Activated T-helper 1 cell treated with anti-CD3 and anti-CD28 coated beads, Interleukin-12 subunit alpha, Interleukin-12 subunit beta, Interleukin-2, Interleukin-4 antibody, amounts not matched to agents 30 ng/mL and 10 ng/mL and 1 ng/mL, durations not matched to agents 14 hours and 24 hours and 36 hours (primary cell): ENCODE measurements at places on chromosomes 3 and 15.

DNA sequence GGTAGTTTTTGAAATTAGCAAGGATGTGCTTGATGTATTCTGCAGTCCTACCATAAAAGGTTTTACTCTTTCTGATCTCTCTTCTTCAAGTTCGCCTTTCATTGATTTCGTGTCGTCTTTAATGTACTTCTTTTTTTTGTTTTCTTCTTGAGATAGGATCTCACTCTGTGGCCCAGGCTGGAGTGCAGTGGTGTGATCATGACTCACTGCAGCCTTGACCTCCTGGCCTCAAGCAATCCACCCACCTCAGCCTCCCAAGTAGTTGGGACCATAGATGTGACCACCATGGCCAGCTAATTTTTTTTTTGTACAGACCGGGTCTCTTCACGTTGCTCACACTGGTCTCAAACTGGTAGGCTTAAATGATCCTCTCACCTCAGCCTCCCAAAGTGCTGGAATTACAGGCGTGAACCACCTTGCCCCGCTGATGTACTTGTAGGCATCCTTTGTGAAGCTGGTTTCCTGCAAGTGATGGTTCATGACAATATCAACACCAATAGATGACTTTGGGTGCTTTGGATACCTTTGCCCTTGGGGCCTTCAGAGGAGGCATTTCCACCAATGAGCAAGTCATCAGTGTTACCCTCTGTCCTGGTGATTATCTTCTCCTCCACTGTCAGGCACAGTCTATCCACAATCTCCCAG lies 28.9 kb upstream of the RNF7 start:
- H3K27me3 ChIP-seq: peaks cover 7% of the 10 kb centered on the region
- no peaks in the 10 kb centered on the region for H3K36me3 ChIP-seq
- no peak overlapping the region for H3K27ac ChIP-seq
- H3K4me3 ChIP-seq: no peak overlapping the region

DNA sequence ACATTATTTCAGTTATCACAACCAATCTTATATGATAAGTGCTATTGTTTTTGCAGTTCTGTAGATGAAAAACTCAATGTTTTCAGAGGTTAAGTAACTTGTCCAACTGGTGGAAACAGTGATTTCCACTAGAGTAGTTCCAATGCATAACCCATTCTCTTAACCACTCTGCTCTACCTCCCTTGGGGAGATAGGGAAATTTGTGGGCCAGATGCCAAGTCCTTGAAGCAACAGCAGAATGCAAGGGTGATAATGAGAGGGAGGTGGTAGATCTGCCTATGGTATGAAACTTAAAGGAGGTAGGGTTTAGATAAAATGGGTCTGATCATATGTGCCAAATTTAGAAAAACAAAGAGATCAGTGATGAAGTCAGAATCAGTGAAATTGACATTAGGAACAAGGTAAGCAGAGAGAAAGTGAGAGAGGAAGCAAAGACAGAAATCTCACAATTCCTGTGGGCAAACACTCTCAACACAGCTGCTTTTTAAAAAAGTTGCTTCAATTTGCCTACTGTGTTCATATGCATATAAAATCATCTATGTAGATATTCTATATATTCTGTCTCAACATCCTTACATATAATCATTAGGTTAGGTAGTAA lies 50.5 kb upstream of the UBP1 start:
- no peaks in the 10 kb centered on the region for H3K4me1 ChIP-seq
- H3K4me3 ChIP-seq: no peak overlapping the region
- no peaks in the 10 kb centered on the region for H3K27me3 ChIP-seq
- DNase-seq: no peak
- H3K36me3 ChIP-seq: no peaks in the 10 kb centered on the region

DNA sequence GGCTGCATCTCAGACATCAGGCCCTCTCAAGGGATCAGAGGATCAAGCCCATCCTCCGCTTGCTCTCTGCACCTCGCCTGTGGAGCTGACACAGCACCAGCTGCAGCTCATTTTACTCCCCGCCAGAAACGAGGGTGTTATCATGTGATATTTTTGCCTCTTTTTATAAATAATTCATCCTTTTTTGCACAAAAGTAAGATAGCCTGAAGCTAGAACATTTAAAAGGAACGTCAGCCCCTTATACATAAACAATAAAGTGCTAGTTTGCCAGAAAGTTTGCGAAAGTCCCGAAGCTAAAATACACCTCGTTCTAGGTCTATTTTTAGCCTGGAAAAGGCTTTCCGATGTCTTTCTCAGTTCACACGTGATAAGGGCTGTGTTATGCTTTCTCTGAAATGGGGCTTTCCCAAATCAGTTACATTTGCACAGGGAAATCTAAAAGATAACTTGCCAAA lies 9.6 kb upstream of the FAM174B start:
- peaks cover 10% of the 10 kb centered on the region for H3K4me1 ChIP-seq
- H3K36me3 ChIP-seq: no peaks in the 10 kb centered on the region
- H3K27ac ChIP-seq: no peak overlapping the region

GRCh38 chr3:139830817-139831216 lies 104.2 kb upstream of the CLSTN2 start:
- no peaks in the 10 kb centered on the region for H3K36me3 ChIP-seq
- no peaks in the 10 kb centered on the region for H3K27me3 ChIP-seq
- no peaks in the 10 kb centered on the region for H3K4me1 ChIP-seq
- no peak overlapping the region for H3K4me3 ChIP-seq

DNA sequence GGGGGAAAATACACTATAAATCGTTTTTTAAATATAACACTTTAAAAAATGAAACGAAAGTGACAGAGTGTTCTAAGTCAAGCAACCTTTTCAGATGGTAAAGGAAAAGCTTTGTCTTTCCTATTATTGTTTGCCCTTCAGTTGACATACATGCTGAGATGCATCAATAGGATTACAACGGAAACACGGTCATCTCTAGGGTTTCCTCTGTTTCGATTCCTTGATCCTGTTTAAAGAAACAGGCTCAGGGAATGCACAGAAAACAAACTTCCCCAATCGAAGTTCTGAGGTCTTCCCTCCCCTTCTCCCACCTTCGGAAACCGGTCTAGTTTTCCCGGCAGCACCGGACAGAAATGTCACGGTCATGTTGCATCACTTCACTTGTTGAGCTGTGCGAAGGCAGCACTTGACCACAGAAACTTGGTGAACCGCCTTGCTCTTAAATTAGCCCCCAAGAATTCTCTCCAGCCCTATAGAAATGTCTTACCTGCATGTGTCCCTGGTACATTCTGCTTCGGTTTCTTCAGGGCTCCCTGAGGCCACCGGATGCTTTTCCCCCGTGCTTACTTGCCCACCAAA lies 556 bp downstream of the PEX5L start:
- peaks cover 2% of the 10 kb centered on the region for H3K36me3 ChIP-seq
- DNase-seq: no peak
- H3K27ac ChIP-seq: no peak overlapping the region
- peaks cover 5% of the 10 kb centered on the region for H3K4me1 ChIP-seq
- peak overlapping the region; percentile 64 for H3K4me3 ChIP-seq
- H3K27me3 ChIP-seq: peaks cover 44% of the 10 kb centered on the region

DNA sequence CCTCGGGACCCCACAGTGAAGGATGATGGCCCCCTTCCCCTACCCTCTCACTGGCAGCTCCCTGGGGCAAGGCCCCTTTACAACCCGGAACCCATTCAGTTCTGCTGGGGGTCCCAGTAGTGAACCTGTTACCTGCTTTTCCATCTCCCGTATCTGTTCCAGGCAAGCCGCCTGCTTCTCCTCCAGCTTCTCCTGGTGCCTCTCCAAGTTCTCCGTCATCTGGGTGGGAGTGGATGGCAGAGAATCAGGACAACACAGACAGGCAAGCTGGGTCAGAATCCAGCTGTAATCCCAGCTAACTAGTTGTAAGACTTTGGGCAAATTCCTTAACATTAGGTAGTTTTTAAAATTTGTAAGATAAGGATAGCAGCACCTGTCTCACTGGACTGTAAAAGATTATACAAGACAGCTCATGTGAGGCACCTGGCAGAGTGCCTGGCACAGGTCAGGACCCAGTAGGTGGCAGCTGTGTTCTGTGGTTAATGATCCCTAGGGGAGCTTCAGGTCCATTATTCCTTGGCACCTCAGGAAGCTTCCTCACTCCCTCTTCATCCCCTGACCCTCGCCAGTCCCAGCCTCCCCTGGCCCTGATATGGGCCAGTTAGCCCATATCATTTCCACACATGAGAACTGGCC lies 6.4 kb upstream of the ANKRD63 start:
- no peak overlapping the region for H3K4me3 ChIP-seq
- DNase-seq: no peak
- peaks cover 11% of the 10 kb centered on the region for H3K36me3 ChIP-seq
- no peak overlapping the region for H3K27ac ChIP-seq
- H3K27me3 ChIP-seq: peaks cover 2% of the 10 kb centered on the region

DNA sequence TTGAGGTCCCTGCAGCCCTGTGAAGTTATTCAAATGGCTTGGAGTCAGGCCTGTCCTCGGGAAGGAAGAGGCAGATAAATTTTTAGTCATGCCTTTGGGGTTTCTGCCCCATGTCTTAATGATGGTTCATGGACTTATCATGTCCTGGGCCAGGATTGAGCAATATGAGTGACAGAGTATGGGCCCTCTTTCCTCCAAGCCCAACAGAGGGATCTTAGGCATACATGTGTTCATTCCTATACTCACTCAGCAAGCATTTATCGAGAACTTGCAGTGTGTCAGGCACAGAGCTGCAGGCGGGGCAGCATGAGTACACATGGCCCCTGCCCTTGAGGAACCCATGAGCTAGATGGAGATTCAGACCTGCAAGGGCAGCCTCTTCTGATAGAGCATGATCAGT lies 6.2 kb downstream of the ESYT3 start:
- no peak for DNase-seq
- H3K4me3 ChIP-seq: no peak overlapping the region
- no peaks in the 10 kb centered on the region for H3K36me3 ChIP-seq

GRCh38 chr15:42921342-42921731 lies 759 bp upstream of the TTBK2 start:
- peaks cover 3% of the 10 kb centered on the region for H3K36me3 ChIP-seq
- no peaks in the 10 kb centered on the region for H3K27me3 ChIP-seq
- H3K4me3 ChIP-seq: peak overlapping the region; percentile 98
- peak; percentile 43 for DNase-seq
- peaks cover 34% of the 10 kb centered on the region for H3K4me1 ChIP-seq
- H3K27ac ChIP-seq: peak overlapping the region; percentile 94
